ENCODE measurements at places on chromosomes 5 and 9.

DNA sequence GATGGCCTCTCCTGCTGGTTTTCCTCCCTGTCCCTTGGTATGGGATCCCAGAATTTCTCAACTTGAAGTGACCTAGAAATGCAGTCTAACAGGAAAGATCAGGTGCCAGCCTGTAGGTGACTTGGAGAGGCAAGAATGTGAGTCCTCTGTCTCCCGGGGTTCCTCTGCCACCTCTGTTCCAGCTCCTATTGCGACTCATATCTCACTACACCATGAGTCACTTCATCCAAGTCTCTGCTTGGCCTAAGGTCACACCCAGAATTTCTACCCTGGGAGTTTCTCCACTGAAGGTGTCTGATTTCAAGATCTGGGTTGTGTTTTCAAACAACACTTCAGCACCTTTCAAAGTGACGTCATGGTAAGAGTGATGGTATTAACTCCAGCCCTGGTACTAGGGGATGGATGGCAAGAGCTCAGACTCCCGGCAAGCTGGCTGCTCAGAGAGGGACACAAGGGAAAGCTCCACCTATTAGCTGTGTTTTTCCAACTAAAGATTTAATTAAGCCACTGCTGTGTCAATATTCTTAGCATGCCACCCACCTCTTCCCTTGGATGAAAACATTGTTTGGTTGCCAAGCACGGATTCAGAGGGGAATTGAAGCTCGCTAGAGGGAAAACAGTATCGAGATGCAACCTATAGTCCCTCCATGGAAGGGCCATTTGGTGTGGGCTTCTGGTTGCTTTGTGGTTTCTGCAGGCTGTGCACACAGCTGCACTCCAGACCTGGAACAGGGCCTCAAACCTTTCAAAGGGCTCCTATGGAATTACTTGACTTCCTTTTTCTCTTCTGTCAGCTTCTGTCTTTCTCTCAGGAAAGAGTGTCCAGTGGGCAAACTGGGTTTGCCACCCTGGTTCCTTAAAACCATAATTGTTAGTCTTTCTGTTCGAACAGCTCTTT is 205.7 kb downstream of the GAS1 start:
- no peak for DNase-seq

DNA sequence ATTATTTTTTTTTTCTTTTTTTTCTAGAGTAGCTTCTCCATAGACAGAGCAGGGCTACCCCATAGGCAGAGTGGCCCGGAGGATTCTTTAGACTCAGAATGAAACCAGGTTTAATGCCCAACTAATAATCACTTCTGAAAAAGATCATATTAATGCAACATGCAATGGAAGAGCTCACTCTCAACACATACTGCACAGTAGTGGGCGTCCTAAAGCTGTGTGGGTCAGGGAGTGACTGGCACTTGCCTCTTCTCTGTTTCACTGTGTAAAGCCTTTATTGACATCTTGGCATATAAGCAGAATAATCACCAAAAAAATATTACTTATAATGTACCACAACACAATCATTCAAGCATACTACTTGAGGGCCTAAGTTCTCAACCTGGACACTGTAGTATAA is 11.1 kb downstream of the PWWP2A start:
- no peak for DNase-seq

DNA sequence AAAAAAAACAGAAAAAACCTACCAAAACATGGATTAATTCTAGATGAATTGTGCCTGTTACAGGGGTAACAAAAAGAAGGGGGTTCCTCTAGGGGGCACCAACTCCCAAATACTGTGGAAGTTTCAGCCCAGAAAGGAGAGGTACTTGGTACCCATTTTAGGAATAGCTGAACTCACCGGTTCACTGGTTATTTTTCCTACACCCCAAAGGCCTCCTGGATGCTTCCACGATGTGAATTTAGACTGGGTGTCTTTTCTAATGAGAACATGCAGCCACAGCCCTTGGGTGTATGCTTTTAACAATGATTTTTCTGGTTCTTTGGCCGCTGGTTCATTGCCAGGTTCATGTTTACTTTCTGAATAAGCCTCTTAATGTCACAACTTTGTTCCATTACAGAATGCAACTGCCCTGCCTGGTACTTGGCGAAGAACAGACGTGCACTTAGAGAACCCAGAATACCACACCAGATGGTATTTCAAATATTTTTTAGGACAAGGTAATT is 46.7 kb downstream of the GARNL3 start:
- DNase-seq: no peak

GRCh38 chr5:37275511-37275910 is 26.3 kb upstream of the CPLANE1 start:
- no peak for DNase-seq

GRCh38 chr9:91930475-91930874 is 19.6 kb downstream of the ROR2 start:
- no peak for DNase-seq
